ENCODE measurements at places on chromosomes 6 and 20.

GRCh38 chr6:42987533-42988451, 3.4 kb downstream of the PPP2R5D start:
- no peak for ATAC-seq

DNA sequence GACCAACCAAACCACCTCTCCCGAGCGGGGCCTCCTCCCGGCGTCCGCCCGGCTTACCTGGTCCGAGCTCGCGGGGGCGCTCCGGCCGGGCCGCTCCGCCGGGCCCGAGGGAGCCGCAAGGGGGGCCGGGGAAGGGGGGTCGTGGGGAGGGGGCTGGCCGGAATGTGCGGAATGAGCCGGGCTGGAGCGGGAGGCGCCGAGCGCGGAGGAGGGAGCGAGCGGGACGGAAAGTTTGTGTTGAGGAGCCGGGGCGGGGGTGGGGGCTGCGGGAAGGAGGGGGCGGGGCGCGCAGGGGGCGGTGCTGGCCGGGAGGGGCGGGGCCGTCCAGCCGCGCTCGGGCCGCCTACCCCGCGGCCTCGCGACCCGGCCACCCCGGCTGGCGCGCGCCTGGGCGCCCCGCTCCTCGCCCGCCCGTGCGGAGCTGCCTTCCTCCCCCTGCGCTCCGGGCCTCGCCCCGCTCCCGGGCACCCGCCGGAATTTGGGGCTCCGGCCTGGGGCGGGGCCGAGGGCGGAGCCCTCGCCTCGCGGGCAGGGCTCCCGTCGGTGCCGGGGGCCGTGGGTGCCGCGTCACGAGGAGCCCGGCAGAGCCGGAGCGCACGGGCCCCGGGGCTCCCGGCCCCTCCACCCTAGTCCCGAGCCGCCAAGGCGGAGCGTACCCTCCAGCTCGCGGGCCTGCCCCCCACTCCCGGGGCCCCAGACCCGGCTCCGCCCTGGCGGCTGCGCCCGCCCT, at the start of gene TEAD3:
TSS of gene TEAD3 (minus strand) at position 239 of the 730 bp plus-strand sequence.
- peak; percentile 71 for ATAC-seq

DNA sequence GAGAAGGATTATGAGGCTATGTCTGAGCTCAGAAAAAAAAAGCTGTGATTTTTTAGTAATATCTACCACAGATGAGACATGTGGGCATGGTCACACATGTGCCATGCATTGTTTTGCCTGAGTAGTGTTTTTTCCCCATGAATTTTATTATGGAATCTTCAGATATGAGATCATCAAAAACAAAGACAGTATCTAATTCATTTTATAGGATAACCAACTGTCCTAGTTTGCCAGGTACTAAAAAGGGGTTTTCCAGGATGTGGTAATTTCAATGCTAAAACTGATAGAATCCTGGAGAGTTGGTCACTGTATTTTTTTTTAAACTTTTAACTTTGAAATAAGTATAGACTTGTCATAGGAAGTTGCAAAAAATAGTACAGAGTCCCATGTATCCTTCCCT, 127.4 kb upstream of the MAP3K7 start:
- no peak for ATAC-seq

GRCh38 chr6:19121521-19121920, 715.6 kb upstream of the ID4 start:
- ATAC-seq = no peak

GRCh38 chr6:45838996-45839395, 176.7 kb downstream of the CLIC5 start:
- ATAC-seq = no peak

DNA sequence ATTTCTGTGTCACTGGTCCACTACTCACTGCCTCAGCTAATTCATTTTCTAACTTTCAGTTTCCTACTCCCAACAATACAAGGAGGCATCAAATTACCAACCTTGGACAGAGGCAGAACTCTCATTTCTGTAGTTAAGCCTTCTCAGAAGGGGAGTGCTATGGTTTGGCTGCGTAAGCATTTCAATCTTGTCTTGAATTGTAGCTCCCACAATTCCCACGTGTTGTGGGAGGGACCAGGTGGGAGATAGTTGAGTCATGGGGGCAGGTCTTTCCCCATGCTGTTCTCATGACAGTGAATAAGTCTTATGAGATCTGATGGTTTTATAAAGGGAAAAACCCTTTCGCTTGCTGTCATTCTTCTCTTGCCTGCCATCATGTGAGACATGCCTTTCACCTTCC, 22.9 kb downstream of the HLA-DRA start:
- ATAC-seq = peak; percentile 94

GRCh38 chr6:168681748-168682147, 240.8 kb downstream of the SMOC2 start:
- ATAC-seq = no peak

GRCh38 chr6:151576633-151577032, 82.8 kb downstream of the CCDC170 start:
- no peak for ATAC-seq

GRCh38 chr20:41139227-41140093, 2.1 kb downstream of the PLCG1 start:
- no peak for ATAC-seq

GRCh38 chr20:46928580-46929132, 34.0 kb downstream of the EYA2 start:
- no peak for ATAC-seq

- ATAC-seq = no peak
Measured at GRCh38 chr20:33826270-33826897, 15.2 kb downstream of the CHMP4B start.

DNA sequence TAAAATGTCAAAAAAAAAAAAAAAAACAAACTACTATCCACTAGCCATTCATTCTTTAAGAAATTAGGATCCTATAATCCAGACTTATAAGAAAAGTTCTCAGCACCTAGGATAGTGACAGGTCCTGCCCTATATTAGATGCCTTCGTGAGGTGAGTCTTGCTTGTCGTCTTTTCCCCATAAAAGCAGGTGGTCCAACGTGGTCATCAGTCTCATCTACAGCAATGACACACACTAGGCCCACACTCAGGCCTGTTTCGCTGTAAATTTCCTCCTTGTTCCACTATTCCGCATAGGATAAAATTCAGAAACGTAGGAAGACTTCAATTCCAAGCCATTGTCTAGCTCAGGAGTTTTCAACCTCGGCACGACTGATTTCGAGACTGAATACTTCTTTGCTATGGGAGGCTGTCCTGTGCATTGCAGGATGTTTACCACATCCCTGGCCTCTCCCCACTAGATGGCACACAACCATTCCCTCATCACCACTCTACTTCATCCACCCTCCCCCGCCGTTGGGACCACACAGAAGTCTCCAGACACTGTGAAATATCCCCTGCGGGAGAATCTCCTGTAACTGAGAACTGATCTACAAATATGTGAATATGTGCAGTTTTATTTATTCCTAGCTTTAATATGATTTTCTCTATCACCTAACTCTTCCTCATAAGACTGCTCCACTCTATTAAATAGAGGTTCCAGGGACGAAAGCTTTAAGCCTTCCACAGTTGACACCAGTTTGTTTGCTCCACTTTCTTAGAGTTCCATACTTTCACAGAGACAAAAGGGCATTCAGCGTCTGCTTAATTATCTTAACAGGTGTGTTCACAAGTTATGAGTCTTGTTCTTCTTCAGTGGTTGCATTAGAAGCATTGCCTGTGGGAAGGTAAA, 346.3 kb downstream of the BMP2 start:
- no peak for ATAC-seq

DNA sequence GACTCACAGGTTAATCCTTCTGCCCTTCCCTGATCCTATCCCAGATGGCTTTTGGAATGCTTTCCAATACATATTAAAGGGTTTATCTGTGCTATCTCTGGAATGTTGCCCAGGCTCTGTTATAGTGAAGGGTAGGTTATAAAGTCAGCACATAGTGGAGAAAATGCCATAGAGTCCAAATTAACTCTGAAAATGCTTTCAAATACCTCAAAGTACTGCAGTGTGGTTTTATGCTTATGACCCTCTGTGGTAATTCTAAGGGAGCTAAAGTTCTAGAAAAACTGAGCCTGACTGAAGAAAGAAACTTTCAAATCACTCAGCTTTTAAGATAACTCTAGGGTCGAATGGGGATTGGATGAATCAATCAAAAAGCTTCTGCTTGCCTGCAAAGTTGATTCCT, 159.8 kb downstream of the PLCB1 start:
- ATAC-seq = no peak
